ENCODE measurements at places on chromosomes 4 and X. TPM values are rescaled to one million over a fixed set of nuclear protein-coding genes. Genes with fewer than 3 reads are reported as not detected.

DNA sequence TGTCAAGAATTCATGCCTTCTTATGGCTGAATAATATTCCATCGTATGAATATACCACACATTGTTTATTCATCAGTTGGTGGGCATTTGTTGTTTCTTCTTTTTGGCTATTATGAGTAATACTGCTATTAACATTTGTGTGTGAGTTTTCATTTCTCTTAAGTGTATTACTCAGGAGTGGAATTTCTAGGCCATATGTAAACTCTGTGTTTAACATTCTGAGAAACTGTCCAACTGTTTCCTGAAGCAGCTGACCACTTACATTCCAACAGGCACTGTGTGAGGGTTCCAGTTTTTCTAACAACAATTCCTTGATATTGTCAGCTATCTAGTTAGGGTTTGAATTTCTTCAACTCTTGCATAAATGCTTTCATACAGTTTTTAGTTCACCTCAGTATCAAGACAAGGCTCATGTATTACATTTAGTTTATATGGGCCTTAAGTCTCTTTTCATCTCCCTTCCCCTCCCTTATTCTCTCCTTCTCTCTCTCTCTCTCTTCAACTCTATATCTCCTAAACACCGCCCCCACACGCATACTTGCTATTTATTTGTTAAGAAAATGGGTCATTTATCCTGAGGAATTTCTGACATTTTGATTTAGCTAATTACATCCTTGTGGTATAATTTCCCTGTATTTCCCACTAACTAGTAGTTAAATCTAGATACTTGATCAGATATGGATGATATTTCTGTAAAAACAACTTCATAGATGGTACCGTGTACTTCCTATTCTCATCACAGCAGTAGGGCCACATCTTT is 77.4 kb downstream of the WDR19 start:
- no peak overlapping the region for H3K27ac ChIP-seq
- H3K36me3 ChIP-seq = no peaks in the 10 kb centered on the region
- no peak overlapping the region for H3K4me3 ChIP-seq
- H3K27me3 ChIP-seq = no peaks in the 10 kb centered on the region
- no peaks in the 10 kb centered on the region for H3K4me1 ChIP-seq

DNA sequence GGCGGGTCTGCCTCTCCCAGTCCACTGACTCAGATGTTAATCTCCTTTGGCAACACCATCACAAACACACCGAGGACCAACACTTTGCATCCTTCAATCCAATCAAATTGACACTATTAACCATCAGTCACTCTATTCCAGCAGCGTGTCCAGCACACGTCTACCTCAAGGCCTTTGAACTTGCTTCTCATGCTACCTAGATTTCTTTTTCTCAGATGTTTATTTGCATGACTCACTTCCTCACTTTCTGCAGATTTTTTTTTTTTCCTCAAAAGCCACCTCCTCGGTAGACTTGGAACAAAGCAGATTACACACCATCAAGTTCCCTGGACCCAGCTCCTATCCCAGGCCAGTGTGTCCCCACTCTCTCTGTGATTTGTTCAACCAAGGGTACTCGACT is 49.5 kb downstream of the SUPT20HL2 start:
- no peak overlapping the region for H3K27ac ChIP-seq
- no peaks in the 10 kb centered on the region for H3K4me1 ChIP-seq
- H3K27me3 ChIP-seq = no peaks in the 10 kb centered on the region
- no peak for DNase-seq
- no peaks in the 10 kb centered on the region for H3K36me3 ChIP-seq

The TRIM61 gene
- total RNA-seq = 0.27 TPM

- no peaks in the 10 kb centered on the region for H3K36me3 ChIP-seq
- H3K4me1 ChIP-seq = no peaks in the 10 kb centered on the region
- no peak overlapping the region for H3K4me3 ChIP-seq
- H3K27me3 ChIP-seq = no peaks in the 10 kb centered on the region
- no peak overlapping the region for H3K27ac ChIP-seq
These were observed 2008.5 kb upstream of the TENM3 start for GRCh38 chr4:180234730-180235129.

DNA sequence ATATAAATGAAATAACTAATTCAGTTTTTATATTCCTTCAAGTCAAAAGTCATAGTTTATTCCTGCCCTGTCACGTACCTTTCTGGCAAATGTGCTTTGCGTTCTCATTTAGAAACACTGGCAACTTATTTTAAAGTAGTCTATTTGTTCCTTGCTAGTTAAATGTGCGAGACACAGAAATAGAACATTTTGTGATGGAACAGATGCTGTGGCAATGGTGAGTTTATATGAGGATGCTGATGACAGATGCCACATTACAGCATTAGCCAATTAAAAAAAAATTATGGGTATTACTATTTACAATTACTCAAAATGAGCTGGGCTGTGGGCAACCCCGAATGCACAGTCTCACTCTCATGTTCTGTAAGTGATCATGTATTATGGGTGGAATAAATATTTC is 26.1 kb upstream of the EPHA5 start:
- no peak overlapping the region for H3K27ac ChIP-seq
- H3K4me3 ChIP-seq = no peak overlapping the region
- no peak for DNase-seq
- no peaks in the 10 kb centered on the region for H3K4me1 ChIP-seq

DNA sequence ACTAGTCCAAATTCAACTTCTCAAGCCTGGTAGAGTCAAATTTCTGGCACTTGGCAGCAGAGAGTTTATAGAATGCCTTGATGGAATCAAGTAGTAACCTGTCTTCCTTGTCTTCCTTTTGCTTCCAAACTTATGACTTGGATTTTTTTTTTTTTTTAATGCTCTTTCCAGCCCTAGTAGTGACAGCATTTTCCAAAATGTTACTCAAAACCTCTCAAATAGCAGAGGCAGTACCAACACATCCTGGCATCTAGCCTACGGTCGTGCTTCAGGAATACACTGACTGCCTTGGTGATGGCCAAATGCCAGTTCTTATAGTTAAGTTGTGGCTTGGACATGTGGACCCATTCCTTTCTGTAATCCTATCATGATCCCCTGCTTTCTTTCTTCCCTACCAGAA is 46.0 kb downstream of the GALNT7 start:
- DNase-seq = no peak
- no peaks in the 10 kb centered on the region for H3K36me3 ChIP-seq
- no peak overlapping the region for H3K4me3 ChIP-seq
- peaks cover 5% of the 10 kb centered on the region for H3K4me1 ChIP-seq

The GRIA3 gene
- not detected for total RNA-seq

DNA sequence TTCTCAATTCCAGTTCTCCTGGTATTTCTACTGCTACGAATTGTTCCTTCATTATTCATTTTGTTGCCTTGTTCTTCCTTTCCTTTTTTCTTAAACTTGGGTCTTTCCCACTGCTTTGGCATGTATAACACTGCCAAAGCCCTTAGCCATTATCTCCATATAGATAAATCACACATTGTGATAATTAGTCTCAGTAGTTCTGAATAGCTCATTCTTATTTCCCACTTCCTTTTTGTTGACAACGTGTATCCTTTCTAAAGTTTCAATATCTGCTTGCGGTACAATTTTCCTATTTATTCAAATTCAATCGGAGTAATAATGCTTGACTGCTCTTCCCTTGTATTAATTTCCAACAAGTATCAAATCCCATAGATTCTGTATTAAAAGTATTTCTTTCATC is 14.5 kb upstream of the CAMK2D start:
- no peak for DNase-seq
- H3K4me3 ChIP-seq = no peak overlapping the region
- no peaks in the 10 kb centered on the region for H3K36me3 ChIP-seq
- H3K27me3 ChIP-seq = no peaks in the 10 kb centered on the region

DNA sequence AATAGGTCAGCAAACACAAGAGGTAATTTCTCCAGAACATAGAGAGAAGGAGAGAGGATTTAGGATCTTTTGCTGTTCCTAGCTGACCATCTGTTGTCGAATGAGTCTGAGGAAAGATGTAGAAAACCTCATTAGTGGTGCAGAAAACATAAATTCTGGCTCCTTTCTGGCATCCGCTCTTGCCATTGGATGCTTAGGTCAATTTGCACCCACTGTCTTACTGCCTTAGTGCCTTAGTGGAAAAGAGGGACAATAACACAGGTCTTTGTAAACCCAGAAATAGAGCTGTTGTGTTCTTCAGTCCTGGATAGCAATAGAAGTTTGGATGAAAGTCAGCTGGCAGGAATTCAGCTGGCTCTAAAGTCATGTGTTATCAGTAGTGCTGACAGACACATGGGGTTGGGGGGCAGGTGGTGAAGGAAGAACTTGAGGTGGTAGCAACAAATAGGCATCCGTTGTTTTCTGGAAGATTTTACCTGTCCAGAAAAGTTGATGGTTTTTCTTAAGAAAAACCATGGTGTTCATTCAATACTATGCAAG is 78.2 kb downstream of the GLRA2 start:
- no peaks in the 10 kb centered on the region for H3K27me3 ChIP-seq
- no peak overlapping the region for H3K27ac ChIP-seq
- H3K4me3 ChIP-seq = no peak overlapping the region
- no peak for DNase-seq
- H3K36me3 ChIP-seq = no peaks in the 10 kb centered on the region

The AMBN gene
- not detected for total RNA-seq

The DMP1 gene
- total RNA-seq = not detected

DNA sequence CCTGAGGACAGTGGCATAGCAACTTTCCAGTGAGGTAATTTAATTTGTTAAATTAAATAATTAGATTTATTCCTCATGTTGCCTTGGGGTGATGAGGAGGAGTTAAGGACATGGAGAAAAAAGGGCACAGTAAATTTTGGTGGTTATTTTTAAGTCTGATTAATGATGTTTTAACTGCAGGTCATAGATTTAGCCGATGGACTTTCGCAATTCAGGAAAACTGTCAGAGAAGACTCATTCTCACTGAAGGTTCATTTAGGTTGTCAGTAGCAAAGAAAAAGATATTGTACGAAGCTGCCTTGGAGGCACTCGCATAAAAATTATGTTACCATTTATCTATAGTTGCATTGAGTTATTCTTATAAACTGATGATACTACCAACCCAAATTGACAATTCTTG is 164.2 kb upstream of the PITX2 start:
- H3K27ac ChIP-seq = no peak overlapping the region
- no peak for DNase-seq
- no peaks in the 10 kb centered on the region for H3K36me3 ChIP-seq
- no peaks in the 10 kb centered on the region for H3K4me1 ChIP-seq
- H3K4me3 ChIP-seq = no peak overlapping the region
- H3K27me3 ChIP-seq = no peaks in the 10 kb centered on the region

GRCh38 chr4:116824172-116824571 is 261.2 kb downstream of the TRAM1L1 start:
- no peak overlapping the region for H3K4me3 ChIP-seq
- no peaks in the 10 kb centered on the region for H3K4me1 ChIP-seq
- no peaks in the 10 kb centered on the region for H3K27me3 ChIP-seq
- H3K36me3 ChIP-seq = no peaks in the 10 kb centered on the region
- DNase-seq = no peak
- no peak overlapping the region for H3K27ac ChIP-seq

- no peaks in the 10 kb centered on the region for H3K27me3 ChIP-seq
- peak; percentile 60 for DNase-seq
- H3K27ac ChIP-seq = peak overlapping the region; percentile 26
- H3K4me1 ChIP-seq = no peaks in the 10 kb centered on the region
- no peak overlapping the region for H3K4me3 ChIP-seq
These were observed 7.4 kb upstream of the TAPT1 start for GRCh38 chr4:16233569-16234177.

- no peak for DNase-seq
- no peak overlapping the region for H3K27ac ChIP-seq
- H3K4me3 ChIP-seq = no peak overlapping the region
- H3K36me3 ChIP-seq = no peaks in the 10 kb centered on the region
- peaks cover 5% of the 10 kb centered on the region for H3K27me3 ChIP-seq
These were observed 5.9 kb downstream of the RIPPLY1 start for GRCh38 chrX:106897259-106897658.

GRCh38 chr4:125522992-125523391 is 208.2 kb downstream of the FAT4 start:
- H3K27me3 ChIP-seq = no peaks in the 10 kb centered on the region
- H3K36me3 ChIP-seq = no peaks in the 10 kb centered on the region
- no peak overlapping the region for H3K27ac ChIP-seq
- H3K4me1 ChIP-seq = no peaks in the 10 kb centered on the region
- no peak overlapping the region for H3K4me3 ChIP-seq

DNA sequence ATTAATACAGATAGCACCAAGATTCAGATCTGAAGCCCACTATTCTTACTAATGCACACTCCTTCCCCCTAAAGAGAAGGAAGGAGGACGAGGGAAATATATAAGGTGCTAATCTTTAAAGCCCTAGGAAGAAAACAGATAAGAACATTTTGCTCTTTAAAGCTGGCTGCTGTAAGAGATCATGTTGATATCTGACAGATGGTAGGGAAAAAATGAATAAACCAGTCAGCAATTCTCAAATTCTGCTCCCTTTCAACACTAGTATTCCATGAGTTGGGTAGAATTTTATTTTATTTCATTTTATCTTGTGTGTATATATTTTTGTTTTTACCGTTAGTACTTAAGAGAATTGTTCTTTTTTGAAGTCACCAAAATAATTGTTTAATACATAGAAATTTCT is 19.2 kb downstream of the OTC start:
- no peaks in the 10 kb centered on the region for H3K36me3 ChIP-seq
- no peak for DNase-seq
- H3K27me3 ChIP-seq = no peaks in the 10 kb centered on the region
- no peaks in the 10 kb centered on the region for H3K4me1 ChIP-seq

The ARHGAP24 gene
- total RNA-seq = 12.1 TPM

The DDIT4L gene
- not detected for total RNA-seq

The IL2RG gene
- 3.0 TPM for total RNA-seq

The SSX3 gene
- not detected for total RNA-seq

The LGI2 gene
- total RNA-seq = 2.3 TPM

The CXCL6 gene
- not detected for total RNA-seq

The BMX gene
- 0.88 TPM for total RNA-seq

DNA sequence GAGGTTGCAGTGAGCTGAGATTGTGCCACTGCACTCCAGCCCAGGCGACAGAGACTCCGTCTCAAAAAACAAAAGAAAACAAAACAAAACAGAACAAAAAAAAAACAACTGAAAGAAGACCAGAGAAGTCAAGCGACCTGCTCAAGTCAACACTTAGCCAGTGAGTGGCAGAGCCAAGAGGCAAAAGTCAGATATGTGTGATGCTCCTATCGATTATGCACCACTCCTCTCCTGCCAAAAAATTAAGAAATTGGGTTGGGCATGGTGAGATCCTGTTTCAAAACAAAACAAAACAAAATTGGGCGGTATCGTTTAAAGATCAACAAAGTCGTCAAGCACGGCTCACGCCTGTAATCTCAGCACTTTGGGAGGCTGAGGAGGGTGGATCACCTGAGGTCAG is 137.7 kb downstream of the PDS5A start:
- no peak for DNase-seq
- H3K27me3 ChIP-seq = no peaks in the 10 kb centered on the region
- H3K27ac ChIP-seq = no peak overlapping the region
- no peaks in the 10 kb centered on the region for H3K36me3 ChIP-seq

DNA sequence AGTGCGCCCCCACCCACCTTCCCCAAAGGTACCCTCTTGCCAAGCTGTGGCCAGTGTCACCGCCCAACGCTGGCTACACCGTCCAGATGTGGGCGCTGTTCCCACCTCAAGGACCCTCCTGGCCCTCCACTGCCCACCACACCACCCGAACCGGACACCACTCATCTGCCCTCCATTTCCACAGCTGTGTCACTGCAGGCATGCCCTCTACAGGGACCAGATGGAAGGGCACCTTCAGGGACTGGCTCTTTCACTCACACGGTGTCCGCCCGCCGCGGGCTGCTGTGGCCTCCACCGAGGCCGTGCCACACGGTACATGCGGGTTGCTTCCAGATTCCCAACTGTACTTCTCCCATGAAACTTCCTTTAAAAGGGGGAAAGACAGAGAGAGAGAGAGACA is 87.7 kb downstream of the FAM53A start:
- DNase-seq = no peak
- H3K27me3 ChIP-seq = no peaks in the 10 kb centered on the region
- H3K27ac ChIP-seq = no peak overlapping the region
- no peak overlapping the region for H3K4me3 ChIP-seq
- H3K4me1 ChIP-seq = no peaks in the 10 kb centered on the region
- no peaks in the 10 kb centered on the region for H3K36me3 ChIP-seq

The UPF3B gene
- total RNA-seq = 2.6 TPM

Measured in uterus (tissue), 4 donors.